Type B pancreatic cell (in vitro differentiated cells): ENCODE measurements at places on chromosomes 3 and 15. TPM values are rescaled to one million over a fixed set of nuclear protein-coding genes. Genes with fewer than 3 reads are reported as not detected.
A peak's percentile ranks its signal among the peaks of the same experiment; 100 is the strongest.

- no peaks in the 10 kb centered on the region for H3K4me1 ChIP-seq
- H3K36me3 ChIP-seq: no peaks in the 10 kb centered on the region
- H3K27me3 ChIP-seq: no peaks in the 10 kb centered on the region
- no peak overlapping the region for H3K4me3 ChIP-seq
- no peak overlapping the region for H3K27ac ChIP-seq
- no peak for DNase-seq
Measured at GRCh38 chr3:28151608-28152228, 89.7 kb upstream of the CMC1 start.

DNA sequence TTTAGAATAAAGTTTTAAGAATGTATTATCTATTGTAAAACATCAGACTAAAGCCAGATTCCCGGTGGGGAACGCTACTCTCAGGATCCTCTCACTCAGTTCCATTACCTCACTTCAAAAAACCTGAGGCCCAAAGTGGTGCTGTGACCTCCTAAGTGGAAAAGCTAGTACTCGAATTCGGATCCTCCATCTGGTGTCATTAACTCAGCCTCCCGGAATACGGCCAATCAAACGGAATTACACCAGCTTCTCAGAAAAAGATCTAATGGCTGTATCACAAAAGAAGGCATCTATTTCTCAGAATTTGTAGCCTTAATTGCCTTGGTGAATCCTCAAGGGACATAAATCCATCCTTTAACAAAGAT lies 627 bp downstream of the ACAD11 start:
- peaks cover 11% of the 10 kb centered on the region for H3K4me1 ChIP-seq
- peaks cover 5% of the 10 kb centered on the region for H3K36me3 ChIP-seq
- no peak for DNase-seq

- peaks cover 3% of the 10 kb centered on the region for H3K36me3 ChIP-seq
- H3K4me3 ChIP-seq: peak overlapping the region; percentile 26
- H3K27me3 ChIP-seq: peaks cover 4% of the 10 kb centered on the region
- H3K27ac ChIP-seq: peak overlapping the region; percentile 8
- no peak for DNase-seq
Measured at GRCh38 chr15:58864602-58865424, 68.7 kb downstream of the SLTM start.

GRCh38 chr3:132180337-132180791 lies 136.8 kb upstream of the ACP3 start:
- peaks cover 44% of the 10 kb centered on the region for H3K27me3 ChIP-seq
- no peak overlapping the region for H3K27ac ChIP-seq
- H3K36me3 ChIP-seq: no peaks in the 10 kb centered on the region
- DNase-seq: no peak

- H3K4me1 ChIP-seq: peaks cover 26% of the 10 kb centered on the region
- DNase-seq: no peak
- H3K27ac ChIP-seq: no peak overlapping the region
- H3K4me3 ChIP-seq: no peak overlapping the region
- no peaks in the 10 kb centered on the region for H3K36me3 ChIP-seq
Measured at GRCh38 chr3:191342411-191342810, 12.1 kb upstream of the UTS2B start.

GRCh38 chr3:135192929-135193328 lies 397.9 kb downstream of the EPHB1 start:
- no peaks in the 10 kb centered on the region for H3K4me1 ChIP-seq
- peaks cover 7% of the 10 kb centered on the region for H3K27me3 ChIP-seq
- H3K4me3 ChIP-seq: no peak overlapping the region
- H3K27ac ChIP-seq: no peak overlapping the region

DNA sequence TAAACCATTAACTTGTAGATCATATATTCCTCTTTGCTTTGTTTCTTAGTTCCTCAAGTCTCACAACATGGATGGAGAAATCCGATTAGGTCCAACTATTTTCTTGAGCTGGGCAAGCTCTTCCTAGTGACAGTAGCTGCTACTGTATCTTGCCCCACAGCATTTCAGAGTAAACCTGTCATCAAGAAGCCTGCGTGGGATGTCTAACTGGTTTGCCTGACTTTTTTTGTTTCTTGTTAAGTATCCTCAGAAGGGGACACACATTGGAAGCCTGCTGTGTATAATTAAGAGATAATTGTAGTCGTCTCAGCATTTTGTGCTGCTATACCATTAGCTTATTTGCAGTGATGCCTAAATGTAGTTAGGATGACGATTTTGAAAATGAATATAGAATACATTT lies 29.3 kb upstream of the STT3B start:
- no peaks in the 10 kb centered on the region for H3K27me3 ChIP-seq
- no peak for DNase-seq
- H3K4me3 ChIP-seq: no peak overlapping the region
- no peaks in the 10 kb centered on the region for H3K36me3 ChIP-seq
- H3K27ac ChIP-seq: peak overlapping the region; percentile 28
- no peaks in the 10 kb centered on the region for H3K4me1 ChIP-seq

GRCh38 chr3:188431553-188431952 lies 277.6 kb downstream of the LPP start:
- H3K4me3 ChIP-seq: peak overlapping the region; percentile 1
- peak overlapping the region; percentile 87 for H3K27ac ChIP-seq
- no peaks in the 10 kb centered on the region for H3K27me3 ChIP-seq
- peaks cover 23% of the 10 kb centered on the region for H3K4me1 ChIP-seq
- H3K36me3 ChIP-seq: peaks cover 7% of the 10 kb centered on the region
- DNase-seq: no peak

DNA sequence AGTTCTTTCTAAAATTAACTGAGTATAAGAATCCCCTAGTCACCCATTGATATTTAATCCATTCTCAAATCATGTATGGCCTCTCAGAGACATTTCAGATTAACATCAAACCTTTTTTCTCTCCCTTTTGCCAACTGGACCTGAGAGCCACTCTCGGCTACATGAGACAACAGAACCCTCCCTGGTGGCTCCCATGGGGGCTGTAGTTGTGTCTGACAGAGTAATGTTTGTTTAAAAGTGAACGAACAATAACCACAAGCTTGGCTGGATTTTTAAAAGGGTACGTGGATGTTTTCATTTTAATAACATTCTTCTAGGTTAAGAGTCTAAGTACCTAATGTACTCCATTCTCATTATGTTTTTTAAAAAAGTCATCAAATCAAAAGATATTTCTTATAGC lies 37.1 kb downstream of the P3H2 start:
- no peaks in the 10 kb centered on the region for H3K27me3 ChIP-seq
- no peak overlapping the region for H3K4me3 ChIP-seq
- DNase-seq: no peak
- no peak overlapping the region for H3K27ac ChIP-seq

- H3K27ac ChIP-seq: no peak overlapping the region
- H3K36me3 ChIP-seq: no peaks in the 10 kb centered on the region
- no peak overlapping the region for H3K4me3 ChIP-seq
- no peaks in the 10 kb centered on the region for H3K4me1 ChIP-seq
- no peaks in the 10 kb centered on the region for H3K27me3 ChIP-seq
Measured at GRCh38 chr3:151987893-151988292, 114.5 kb downstream of the SUCNR1 start.

GRCh38 chr3:15316998-15317435 lies 15.4 kb downstream of the SH3BP5 start:
- no peak overlapping the region for H3K4me3 ChIP-seq
- H3K27me3 ChIP-seq: no peaks in the 10 kb centered on the region
- DNase-seq: no peak
- peaks cover 46% of the 10 kb centered on the region for H3K4me1 ChIP-seq
- H3K36me3 ChIP-seq: peaks cover 3% of the 10 kb centered on the region
- H3K27ac ChIP-seq: no peak overlapping the region

GRCh38 chr3:16146015-16146730 lies 28.3 kb upstream of the GALNT15 start:
- peaks cover 11% of the 10 kb centered on the region for H3K4me1 ChIP-seq
- H3K36me3 ChIP-seq: no peaks in the 10 kb centered on the region
- H3K27me3 ChIP-seq: peaks cover 3% of the 10 kb centered on the region

DNA sequence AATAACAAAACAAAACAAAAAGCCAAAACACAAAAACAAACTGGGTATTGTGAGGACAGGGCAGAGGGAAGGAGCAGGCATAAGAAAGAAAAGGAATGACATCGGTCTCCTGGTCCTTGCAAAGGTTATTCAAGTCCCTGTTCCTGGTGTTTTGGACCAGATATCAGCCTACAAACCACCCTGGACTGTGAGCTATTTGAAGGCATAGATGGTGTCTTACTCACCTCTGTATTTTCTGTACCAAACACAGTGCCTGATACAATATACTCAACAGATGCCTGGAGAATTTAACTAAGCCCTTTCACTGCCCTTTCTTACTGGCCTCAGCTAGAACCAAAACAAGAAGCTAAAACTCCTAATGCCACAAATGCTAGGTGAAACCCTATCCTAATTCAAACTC lies 197.0 kb downstream of the TIGIT start:
- H3K4me3 ChIP-seq: no peak overlapping the region
- no peak for DNase-seq
- no peaks in the 10 kb centered on the region for H3K27me3 ChIP-seq
- H3K36me3 ChIP-seq: no peaks in the 10 kb centered on the region

DNA sequence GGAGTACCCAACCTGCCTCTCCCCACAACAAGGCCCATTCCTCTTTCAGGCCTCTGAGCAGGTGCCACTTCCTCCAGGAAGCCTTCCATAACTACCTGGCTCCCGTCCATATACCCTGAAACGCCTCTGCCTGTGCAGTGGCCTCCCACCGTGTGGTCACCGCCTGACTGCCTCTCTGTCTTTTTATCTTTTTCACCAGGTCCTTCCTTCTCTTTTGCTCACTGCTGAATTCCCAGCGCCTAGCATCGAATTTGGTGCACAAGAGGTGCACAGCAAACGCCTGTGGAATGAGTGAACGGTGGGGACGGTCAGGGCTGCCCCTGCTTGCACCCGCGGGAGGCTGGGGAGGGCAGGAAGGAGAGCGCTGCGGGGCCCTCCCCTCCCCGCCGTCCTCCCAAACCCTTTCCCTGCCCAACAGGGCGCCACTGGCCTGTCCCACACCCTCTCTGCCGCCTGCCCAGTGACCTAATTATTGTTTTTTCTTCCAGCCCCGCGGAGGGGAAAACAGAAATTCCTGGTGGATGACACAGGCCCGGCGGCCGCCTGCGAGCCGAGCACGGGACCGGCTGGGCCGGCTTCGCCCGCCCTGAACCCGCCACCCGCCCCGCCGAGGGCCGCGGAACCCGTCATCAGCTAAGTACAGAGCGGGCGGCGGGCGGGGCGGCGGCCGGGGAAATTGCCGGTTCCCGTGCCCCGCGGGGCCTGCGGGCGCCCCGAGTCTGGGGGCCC lies 140.1 kb downstream of the SMAD6 start:
- DNase-seq: peak; percentile 83
- peaks cover 46% of the 10 kb centered on the region for H3K4me1 ChIP-seq
- peak overlapping the region; percentile 96 for H3K27ac ChIP-seq
- H3K4me3 ChIP-seq: peak overlapping the region; percentile 72
- H3K27me3 ChIP-seq: peaks cover 3% of the 10 kb centered on the region

DNA sequence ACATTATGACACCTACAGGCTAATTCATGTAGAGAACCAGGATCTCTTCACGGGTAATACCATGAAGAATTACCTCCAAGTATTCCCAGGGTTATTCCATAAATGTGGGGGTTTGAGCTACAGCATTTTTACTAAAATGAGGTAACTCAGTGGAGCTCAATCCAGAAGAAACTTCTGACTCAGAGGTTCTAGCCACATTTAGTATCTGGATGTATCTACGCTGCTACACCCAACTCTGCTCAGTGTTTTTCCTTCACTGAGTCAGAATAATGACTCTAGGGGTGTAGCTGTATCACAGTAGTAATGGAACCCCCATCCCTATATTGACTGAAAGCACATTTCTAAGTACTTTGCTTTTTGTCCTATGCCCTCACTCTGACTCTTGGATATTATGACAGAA lies 52.4 kb downstream of the COPS2 start:
- no peak overlapping the region for H3K4me3 ChIP-seq
- no peaks in the 10 kb centered on the region for H3K27me3 ChIP-seq
- no peak for DNase-seq
- H3K36me3 ChIP-seq: peaks cover 3% of the 10 kb centered on the region

DNA sequence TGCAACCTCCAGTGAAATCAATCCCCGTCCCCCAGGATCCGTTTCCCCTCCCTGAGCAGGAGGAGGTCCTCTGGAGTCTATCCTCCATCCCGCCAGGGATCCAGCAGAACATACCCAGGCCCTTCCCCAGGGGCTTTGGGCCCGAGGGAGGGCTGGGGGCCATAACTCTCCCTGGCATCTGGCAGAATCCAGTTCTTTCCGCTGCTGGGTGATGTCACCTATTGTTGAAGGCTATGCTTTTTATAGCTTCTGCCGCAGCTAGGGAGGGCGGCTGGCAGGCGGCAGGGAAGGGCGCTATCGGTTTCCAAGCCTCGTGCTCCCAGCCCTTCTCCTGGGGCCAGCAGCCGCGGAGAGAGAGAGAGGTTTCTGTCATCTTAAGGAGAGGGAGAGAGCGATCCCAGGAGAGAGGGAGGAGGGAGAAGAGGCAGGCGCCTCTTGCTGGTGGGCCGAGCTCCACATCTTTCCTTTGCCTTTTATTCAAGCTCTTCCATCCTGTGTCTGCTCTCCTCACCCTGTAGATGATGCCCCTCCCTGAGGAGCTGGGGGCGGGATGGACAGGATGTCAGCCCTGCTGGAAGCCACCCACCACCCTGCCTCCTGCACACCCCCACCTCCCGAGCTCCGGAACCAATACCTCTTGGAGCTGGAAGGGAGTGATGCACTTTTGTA lies 120.1 kb downstream of the ANP32A start:
- H3K27ac ChIP-seq: peak overlapping the region; percentile 67
- peak overlapping the region; percentile 62 for H3K4me3 ChIP-seq
- no peak for DNase-seq
- H3K36me3 ChIP-seq: no peaks in the 10 kb centered on the region

DNA sequence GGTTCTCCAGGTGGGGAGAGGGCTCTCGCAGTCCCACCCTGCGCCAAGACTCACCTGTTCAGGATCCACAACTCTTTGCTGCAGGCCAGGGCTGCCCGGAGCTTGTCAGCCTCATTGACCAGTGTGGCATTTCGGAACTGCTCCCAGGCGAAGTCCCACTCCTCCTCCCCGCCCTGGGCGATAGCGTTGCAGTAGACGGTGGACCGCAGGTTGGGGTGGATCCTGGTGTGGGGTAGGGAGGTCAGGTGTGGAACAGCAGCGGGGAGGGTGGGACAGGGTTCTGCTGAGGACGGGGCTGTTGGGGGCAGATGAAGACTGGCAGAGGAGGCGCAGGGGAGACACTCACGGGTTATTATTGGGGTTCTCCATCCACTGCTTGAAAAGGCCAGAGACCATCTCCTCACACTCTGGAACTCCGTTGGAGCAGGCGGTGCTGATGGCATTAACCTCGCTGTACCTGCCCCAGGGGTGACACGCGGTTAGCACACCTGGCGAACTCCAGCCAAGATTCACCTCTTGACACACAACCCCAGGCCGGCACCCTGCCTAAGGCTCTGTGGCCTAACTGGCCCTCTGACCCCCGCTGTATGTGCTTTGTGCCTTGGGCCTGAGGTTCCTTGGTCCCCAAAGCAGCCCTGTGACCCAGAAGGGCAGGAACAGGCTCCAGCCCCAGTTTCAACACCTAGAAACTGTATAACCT lies 16.1 kb downstream of the MESP2 start:
- H3K4me3 ChIP-seq: no peak overlapping the region
- no peaks in the 10 kb centered on the region for H3K4me1 ChIP-seq
- H3K36me3 ChIP-seq: no peaks in the 10 kb centered on the region
- H3K27me3 ChIP-seq: peaks cover 6% of the 10 kb centered on the region
- no peak for DNase-seq

Gene DMXL2
- total RNA-seq: 25.6 and 34.3 TPM in 2 replicates

Gene LRRC58
- total RNA-seq: 14.5 and 19.9 TPM in 2 replicates

Gene HRH1
- total RNA-seq: 4.7 and 7.7 TPM in 2 replicates
